ENCODE measurements at places on chromosomes 6 and 20. TPM values are rescaled to one million over a fixed set of nuclear protein-coding genes. Genes with fewer than 3 reads are reported as not detected.

GRCh38 chr20:49560186-49560585 is 7.8 kb downstream of the PTGIS start:
- DNase-seq = no peak
- H3K27ac ChIP-seq = no peak overlapping the region
- no peaks in the 10 kb centered on the region for H3K4me1 ChIP-seq
- no peaks in the 10 kb centered on the region for H3K27me3 ChIP-seq
- H3K36me3 ChIP-seq = no peaks in the 10 kb centered on the region
- H3K4me3 ChIP-seq = no peak overlapping the region

- H3K4me1 ChIP-seq = peaks cover 27% of the 10 kb centered on the region
- H3K36me3 ChIP-seq = no peaks in the 10 kb centered on the region
- H3K27ac ChIP-seq = no peak overlapping the region
Measured at GRCh38 chr20:19789009-19789408, 31.0 kb downstream of the RIN2 start.

DNA sequence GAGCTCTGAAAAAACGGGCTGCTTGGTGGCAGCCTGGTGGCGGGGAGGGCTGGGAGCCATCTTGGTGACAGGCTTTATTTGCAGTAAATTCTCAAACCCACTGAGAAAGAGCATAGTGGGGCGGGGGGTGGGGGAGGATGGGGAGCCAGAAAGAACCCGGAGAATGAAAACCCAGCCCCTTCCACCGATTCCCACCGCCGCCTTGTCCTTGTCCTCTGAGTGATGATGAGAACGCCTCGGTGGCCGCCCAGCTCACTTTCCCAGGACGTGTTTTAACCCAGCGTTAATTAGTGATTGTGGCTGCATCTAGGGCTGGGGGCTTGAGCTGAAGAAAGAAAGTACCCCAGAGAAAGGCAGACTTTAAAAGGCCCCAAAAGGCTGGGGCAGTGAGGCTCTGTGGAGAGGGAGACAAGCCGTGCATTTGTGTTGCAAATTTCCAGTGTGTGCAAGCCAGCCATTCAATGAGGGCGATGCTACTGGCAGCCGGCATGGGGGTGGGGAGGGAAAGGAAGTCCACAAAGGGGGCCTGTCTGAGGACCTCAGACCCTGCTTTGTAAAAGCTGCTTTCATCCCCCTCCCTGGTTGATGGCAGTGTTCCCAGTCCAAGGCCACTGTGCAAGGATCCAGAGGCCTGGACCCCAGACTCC is 6.2 kb upstream of the GHRH start:
- no peak overlapping the region for H3K4me3 ChIP-seq
- no peaks in the 10 kb centered on the region for H3K27me3 ChIP-seq
- H3K27ac ChIP-seq = no peak overlapping the region

The FAM83C gene
- not detected for total RNA-seq

The CLPSL1 gene
- not detected for total RNA-seq

- H3K27me3 ChIP-seq = no peaks in the 10 kb centered on the region
- no peaks in the 10 kb centered on the region for H3K36me3 ChIP-seq
- H3K27ac ChIP-seq = no peak overlapping the region
- DNase-seq = no peak
Measured at GRCh38 chr20:14259689-14260088, 77.7 kb downstream of the FLRT3 start.

DNA sequence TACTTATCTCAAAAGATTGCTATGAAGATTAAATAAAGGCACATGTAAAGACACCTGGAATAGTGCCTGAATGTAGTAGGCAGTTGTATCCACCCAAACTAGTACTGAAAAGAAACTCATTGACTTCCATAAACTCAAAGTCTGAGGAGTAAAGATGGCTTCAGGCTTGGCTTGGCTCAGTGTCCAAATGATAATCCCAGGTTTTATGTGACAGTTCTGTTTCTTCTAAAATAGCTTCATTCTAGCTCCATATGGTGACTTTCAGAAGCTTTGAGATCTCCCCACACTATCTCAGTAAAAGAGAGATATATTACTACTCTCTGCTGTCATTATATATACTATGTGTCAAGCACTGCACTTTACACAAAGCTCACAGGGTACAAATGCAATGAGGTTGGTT is 121.3 kb downstream of the DOK5 start:
- H3K27ac ChIP-seq = no peak overlapping the region
- no peak for DNase-seq
- H3K4me3 ChIP-seq = no peak overlapping the region
- H3K36me3 ChIP-seq = no peaks in the 10 kb centered on the region
- H3K27me3 ChIP-seq = no peaks in the 10 kb centered on the region
- no peaks in the 10 kb centered on the region for H3K4me1 ChIP-seq
